ENCODE measurements at places on chromosomes 5 and 9.

- no peak for DNase-seq
Measured at GRCh38 chr5:144085381-144085780, 85.1 kb downstream of the YIPF5 start.

DNA sequence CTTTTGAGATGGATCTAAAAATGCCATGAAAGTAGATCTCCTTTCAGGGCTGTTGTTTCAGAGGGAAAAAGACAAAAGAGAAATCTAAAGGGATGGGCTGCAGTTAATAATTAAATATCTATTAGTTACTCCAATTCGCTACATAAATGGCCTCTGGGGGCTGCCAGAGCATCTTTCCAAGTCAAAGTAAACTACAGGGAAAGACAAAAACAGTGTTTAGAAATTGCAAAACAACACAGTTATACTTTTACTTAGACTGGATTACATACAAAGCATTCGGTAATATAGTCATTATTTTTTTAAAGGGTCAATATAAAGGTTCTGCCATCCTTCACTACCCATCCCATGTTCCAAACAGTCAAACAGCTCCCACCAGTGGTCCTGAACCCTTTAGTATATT is 853.5 kb upstream of the DMAC1 start:
- no peak for DNase-seq

- DNase-seq = no peak
Measured at GRCh38 chr9:107906074-107906473, 416.5 kb upstream of the KLF4 start.

GRCh38 chr5:134600600-134600999 is 32.0 kb downstream of the SAR1B start:
- no peak for DNase-seq

DNA sequence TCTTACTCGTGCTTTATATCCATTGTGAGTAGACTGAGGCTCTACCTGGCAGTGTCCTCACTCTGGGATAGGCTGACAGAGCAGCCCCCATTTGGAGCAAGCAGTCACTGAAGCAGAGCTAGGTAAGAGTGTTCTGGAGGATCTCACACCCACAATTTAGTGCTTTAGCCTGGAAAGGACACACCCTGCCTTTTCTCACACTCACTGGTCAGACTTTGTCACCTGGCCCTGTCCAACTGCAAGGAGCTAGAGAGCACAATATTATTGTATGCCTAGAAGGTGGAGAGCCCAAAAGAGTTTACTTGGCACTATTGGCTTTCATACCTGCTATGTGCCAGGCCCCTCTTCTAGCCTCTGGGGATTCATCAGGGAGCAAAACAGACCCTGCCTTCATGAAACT is 141.9 kb downstream of the MAST4 start:
- DNase-seq = no peak

Data from retinal pigment epithelial cell (primary cell).